ENCODE measurements at places on chromosomes 6 and 20. TPM values are rescaled to one million over a fixed set of nuclear protein-coding genes. Genes with fewer than 3 reads are reported as not detected.

Gene TREM1
- 0.27 TPM for total RNA-seq

Gene MAPK13
- 61.0 TPM for total RNA-seq

Gene PPP1R14C
- 0.21 TPM for total RNA-seq

GRCh38 chr6:19309661-19310060, 527.5 kb upstream of the ID4 start:
- no peak for DNase-seq

Gene GLP1R
- not detected for total RNA-seq

GRCh38 chr6:112802144-112802543, 455.0 kb downstream of the RFPL4B start:
- no peak for DNase-seq

GRCh38 chr6:1285956-1286355, 25.9 kb upstream of the FOXQ1 start:
- DNase-seq, result no peak

Gene SLC22A3
- total RNA-seq, result not detected

DNA sequence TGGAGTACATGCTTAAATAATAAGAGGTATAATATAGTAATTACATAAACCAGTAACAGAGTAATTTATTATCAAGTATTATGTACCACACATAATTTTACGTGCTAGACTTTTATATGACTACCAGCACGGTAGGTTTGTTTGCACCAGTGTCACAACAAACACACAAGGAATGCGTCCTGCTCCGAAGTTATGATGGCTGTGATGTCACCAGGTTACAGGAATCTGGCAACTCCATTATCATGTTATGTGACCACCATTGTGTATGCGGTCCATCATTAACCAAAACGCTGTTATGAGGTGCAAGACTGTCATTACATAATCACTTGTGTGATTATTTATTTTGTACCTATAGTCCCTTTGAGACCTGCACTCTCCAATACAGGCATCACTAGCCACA, 235.2 kb upstream of the PMEPA1 start:
- no peak for DNase-seq

Gene ALDH8A1
- total RNA-seq, result 0.81 TPM

GRCh38 chr6:8588176-8588575, 152.8 kb upstream of the SLC35B3 start:
- DNase-seq, result no peak

DNA sequence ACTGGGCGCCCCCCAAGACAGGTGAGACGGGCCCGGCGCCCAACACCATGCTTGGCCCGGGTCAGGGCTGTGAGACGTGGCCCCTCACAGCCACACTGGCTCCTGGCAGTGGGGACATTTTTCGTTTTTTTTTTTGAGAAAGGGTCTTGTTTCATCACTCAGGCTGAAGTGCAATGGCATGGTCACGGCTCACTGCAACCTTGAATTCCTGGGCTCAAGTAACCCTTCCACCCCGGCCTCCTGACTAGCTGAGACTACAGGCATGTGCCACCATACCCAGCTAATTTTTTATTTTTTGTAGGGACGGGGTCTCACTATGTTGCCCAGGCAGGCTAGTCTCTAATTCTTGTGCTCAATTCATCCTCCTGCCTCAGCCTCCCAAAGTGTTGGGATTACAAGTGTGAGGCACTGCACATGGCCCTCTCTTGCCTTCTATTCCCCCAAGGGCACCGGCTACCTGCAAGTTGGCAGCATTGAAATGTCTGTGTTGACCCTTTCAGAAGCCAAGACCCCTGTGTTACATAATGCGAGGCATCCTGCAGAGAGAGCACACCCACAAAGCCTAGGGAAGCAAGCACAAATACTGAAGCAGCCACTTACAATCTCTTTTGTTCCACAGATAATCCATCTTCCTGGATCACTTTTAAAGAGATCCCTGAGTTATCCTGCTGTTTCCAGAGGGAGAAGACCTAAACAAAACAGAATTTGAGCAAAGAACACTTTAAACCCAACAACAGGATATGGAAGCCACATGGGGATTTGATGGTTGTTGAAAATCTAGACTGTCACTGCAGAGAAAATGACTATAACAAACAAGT, 57.5 kb upstream of the SLC4A11 start:
- no peak for DNase-seq

- no peak for DNase-seq
These were observed 12.0 kb upstream of the MAPRE1 start for GRCh38 chr20:32807706-32808105.

DNA sequence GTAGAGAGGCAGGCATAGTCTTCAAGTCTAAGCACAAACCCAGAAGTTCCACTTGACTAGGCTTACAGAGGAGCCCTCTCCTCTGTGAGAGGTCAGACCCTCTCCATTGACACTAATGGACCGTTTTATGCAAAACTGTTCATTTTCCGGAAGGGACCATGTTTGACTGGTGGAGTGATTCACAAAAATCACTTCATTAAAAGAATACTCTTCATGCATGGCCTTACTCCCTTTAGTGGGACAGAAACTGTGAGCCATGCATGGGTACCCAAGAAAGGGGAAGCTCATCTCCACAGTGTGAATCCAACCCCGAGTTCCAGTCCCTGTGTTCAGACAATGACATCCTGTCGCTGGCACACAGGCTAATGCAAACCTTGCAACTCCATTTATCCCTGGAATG, 63.2 kb downstream of the OLIG3 start:
- DNase-seq, result no peak

GRCh38 chr6:111973927-111974639, 79.8 kb upstream of the CCN6 start:
- no peak for DNase-seq

Gene BHLHE23
- not detected for total RNA-seq

GRCh38 chr20:2301164-2301622, 5.4 kb downstream of the TGM3 start:
- no peak for DNase-seq

DNA sequence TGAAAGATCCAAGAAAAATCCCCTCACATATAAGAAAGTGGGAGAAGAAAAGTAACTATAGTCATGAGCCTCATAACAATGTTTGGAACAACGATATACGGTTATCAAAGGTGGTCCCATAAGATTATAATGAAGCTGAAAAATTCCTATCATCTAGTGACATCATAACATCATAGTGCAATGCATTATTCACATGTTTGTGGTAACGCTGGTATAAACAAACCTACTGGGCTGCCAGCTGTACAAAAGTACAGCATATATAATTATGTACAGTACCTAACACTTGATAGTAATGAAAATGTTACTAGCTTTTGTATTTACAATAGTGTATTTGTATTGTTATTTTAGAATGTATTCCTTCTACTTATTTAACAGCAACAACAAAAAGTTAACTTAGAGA, 240.7 kb downstream of the RNGTT start:
- no peak for DNase-seq

GRCh38 chr6:135121434-135121833, 59.7 kb upstream of the MYB start:
- DNase-seq, result no peak

- DNase-seq, result no peak
These were observed 68.8 kb downstream of the TSHZ2 start for GRCh38 chr20:53040693-53041589.

DNA sequence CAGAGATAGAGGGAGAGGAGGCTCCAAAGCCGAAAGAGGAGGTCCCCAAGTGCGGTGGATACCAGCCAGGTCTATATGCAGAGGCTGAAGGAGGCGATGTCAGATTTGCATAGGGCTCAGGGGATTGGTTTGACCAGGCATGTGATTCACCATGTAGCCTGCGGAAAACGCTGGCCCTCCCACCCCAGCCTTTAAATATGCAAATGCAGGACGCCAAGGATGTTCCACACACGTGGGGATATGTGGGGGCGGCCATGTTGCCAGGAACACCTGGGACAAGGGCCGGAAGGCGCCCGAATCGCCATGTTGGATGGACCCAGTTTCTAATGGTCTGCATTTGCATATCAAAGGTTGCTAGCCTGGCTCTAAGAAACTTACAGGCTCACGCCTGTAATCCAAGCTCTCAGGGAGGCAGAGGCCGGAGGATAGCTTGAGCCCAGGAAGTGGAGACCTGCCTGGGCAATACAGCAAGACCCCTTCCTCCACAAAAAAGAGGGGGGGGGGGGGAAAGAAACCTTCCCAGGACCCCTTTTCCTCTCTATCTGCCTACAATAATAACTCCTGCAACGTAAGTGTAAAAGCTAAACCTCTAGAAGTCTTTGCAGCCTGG, 110.5 kb downstream of the TULP4 start:
- no peak for DNase-seq

Gene SLC9A8
- total RNA-seq, result 11.5 TPM

GRCh38 chr6:36594816-36595643, 868 bp downstream of the SRSF3 start:
- peak; percentile 44 for DNase-seq

GRCh38 chr6:163438940-163439335, 24.4 kb downstream of the QKI start:
- DNase-seq, result peak; percentile 13

DNA sequence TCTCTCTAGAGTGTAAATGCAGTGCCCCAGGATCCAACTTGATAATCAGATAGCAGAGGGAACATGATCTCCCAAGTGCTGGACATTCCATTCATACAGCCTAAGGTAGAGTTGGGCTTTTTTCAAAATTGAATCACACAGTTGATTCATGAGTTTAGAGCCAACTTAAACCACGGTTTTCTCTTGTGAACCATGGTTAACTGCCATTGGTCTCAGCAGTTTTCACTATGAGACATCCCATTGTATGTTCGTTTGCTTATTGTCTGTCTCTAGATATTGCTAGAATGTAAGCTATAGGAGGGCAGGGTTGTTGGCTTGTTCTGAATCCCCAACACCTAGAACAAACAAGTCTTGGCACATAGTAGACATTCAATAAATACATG, 37.2 kb upstream of the TAF8 start:
- no peak for DNase-seq

Gene HLA-DMB
- 1.9 TPM for total RNA-seq

GRCh38 chr6:17565399-17565798, 34.7 kb upstream of the FAM8A1 start:
- no peak for DNase-seq

DNA sequence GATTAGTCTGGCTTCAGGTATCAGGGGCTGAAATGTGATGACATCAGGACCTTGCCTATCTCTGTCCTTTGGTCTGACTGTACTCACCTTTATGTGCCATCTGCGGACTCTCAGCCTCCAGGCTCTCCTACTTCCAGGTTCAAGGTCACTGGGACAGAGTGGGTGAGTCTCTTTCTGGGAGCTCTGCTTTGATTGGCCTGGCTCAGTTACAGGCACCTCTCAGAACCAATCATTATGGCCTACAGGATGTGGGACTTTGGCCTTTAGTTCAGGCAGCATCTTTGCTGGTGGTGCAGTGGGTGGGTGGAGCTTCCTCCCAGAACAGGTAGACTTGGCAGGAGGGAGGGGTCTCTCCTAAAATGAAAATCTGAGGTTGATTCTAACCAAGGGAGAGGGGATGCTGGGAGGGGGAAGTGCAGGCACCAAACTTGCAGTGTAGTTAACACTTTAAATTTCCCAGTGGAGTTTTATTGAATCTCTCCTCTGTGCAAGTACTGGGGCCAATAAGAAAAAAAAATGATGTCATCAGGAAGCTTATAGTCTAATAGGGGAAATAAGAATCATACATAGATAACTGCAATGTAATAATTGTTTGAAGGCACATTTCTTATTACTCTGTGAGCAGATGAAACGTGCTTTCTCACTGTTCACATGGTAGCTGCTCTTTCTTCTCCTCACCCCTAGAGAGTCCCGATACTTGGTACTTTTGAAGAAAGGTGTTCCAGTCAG, 53.4 kb downstream of the SLC24A3 start:
- DNase-seq, result no peak

Gene MED23
- 25.5 TPM for total RNA-seq

DNA sequence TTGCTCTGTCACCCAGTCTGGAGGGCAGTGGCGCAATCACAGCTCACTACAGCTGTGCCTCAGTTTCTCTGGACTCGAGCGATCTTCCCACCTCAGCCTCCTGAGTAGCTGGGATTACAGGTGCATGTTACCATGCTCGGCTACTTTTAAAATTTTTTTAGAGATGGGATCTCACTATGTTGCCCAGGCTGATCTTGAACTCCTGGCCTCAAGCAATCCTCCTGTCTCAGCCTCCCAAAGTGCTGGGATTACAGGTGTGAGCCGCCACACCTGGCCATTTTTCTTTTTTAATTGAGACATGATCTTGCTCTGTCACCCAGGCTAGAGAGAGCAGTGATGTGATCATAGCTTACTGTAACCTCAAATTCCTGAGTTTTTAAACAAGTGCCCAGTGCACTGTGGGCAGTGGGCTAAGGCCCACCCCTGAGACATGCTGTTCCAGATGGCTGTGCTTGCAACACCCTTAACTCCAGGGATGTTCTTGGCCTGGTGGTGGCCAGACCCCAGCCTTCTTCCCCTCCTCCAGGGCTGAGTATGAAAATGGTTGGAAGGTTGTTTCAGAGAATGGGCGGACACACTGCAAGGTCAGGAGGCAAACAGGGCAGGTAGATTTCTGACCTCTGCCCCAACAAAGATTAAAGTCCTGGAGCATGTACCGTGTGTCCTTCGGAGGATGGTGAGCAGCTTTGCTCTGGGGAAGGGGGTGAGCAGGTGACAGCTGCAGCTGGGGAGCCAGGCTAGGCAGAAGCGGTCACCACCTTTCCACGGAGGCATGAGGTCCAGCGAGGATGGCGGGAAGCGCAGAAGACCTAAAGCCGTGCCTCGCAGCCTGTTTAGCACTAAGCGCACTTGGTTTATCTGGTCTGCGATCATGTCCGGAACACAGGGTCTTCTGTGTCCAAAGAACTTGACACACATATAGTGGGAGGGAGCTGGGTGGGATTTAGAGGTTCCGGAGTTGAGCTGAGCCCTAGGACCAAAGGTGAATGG, 1.4 kb upstream of the FAM83C start:
- no peak for DNase-seq

- peak; percentile 51 for DNase-seq
These were observed 1.2 kb downstream of the ZNF335 start for GRCh38 chr20:45970646-45971424.

DNA sequence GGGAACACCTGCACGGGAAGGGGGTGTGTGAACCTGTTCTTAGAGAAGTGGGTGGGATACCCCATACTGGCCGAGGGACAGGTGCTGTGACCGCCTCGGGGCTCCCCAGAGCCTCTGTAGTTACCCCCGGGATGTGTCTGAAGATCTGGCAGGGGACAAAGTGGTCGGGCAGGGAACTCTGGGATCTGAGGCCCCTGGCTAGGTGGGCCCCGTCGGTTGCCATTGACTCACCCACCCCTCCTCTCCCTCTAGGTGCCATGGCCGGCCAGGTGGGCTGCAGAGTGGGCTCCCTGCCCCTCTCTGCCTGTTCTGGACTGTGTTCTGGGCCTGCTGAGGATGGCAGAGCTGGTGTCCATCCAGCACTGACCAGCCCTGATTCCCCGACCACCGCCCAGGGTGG, 4.3 kb downstream of the BIRC7 start:
- no peak for DNase-seq

Gene CAGE1
- total RNA-seq, result 0.12 TPM
